ENCODE measurements at places on chromosomes 11 and 22.

DNA sequence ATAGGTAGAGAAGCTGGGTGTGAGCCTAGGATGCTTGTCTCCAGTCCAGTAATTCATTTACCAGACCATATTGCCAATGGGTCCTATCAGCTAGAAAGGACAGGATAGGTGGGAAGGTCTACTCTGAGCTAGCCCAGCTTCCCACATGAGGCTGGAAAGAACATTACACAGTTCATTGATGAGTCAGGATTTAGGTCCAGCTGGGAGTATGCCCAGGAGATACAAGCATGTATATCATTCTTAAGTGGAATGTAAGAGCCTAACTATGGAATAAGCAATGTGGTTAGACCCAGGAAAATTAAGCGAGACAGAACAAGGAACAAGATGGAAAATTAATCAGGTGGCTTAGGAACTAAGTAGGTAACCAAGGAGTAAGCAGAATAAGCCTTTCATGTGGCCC lies 59.0 kb upstream of the TBCEL start:
- no peak for DNase-seq

- DNase-seq, result peak; percentile 81
These were observed 3.0 kb downstream of the NCR3LG1 start for GRCh38 chr11:17354601-17354991.

- DNase-seq, result peak; percentile 62
These were observed 7.2 kb downstream of the POLD4 start for GRCh38 chr11:67345920-67346819.

- DNase-seq, result no peak
These were observed 26.3 kb downstream of the RPS6KA4 start for GRCh38 chr11:64384981-64385944.

GRCh38 chr11:120517390-120517761 lies 5.8 kb downstream of the GRIK4 start:
- no peak for DNase-seq

DNA sequence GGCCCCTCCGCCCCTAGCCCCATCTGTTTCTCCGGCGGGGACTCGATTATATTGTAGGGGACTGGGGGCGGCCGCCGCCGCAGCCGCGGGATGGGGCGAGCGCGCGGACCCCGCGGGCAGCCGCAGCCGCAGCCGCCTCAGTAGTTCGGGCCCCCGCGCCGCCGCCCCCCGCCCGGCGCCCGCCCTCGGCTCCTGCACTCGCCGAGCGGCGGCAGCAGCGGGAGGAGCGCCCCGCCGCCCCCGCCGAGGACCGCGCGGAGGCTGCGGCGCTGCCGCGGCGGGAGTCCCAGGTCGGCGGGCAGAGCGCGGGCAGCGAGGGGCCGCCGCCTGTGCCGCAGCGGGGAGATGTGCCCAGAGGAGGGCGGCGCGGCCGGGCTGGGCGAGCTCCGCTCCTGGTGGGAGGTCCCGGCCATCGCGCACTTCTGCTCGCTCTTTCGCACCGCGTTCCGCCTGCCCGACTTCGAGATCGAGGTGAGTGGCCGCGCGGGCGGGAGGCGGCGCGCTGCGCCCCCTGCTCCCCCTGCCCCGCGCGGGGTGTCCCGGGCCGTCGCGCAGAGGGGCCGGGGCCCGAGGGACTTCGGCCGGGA lies at the start of gene CECR2:
Gene CECR2, plus strand, starts transcription at position 22 of the 587 bp plus-strand sequence. Its CDS starts 324 bp downstream, at position 346.
- no peak for DNase-seq

DNA sequence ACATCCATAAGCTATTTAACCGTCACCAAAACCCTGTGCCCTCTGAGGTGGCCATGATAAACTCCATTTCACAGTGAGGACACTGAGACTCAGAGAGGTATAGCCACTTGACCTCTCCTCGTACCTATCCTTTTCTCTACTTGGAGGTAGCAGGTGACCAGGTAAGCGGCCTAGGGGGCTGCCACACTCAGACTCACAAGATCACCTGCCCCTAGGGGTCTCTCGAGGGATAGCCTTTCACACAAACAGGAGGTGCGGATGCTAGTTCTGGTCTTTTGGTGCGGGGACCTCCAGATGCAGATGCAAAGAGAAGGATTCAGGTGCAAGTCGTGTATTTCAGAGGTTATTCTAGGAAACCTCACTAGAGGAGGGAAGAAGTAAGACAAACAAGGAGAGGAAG lies 14.6 kb downstream of the MS4A18 start:
- DNase-seq, result no peak

- DNase-seq, result no peak
These were observed 507.6 kb downstream of the INSC start for GRCh38 chr11:15622231-15622890.

DNA sequence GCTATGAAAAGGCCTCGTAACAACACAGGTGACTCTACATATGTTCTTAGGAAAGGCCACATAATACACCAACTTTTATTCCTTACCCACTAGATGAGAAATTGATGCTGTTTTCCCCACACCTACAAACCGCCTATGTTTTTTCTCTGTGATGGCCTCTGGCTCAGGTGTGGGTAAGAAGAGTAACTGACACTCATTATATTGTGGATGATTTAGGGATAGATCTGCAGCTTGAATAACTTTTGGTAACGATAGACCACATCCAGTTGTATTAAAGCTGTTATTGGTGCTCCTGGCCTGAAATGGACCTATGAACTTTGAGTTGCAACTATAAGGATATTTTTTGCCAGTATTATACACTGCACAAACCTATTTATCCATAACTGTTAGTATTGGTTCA lies 3.6 kb downstream of the LDHA start:
- no peak for DNase-seq

DNA sequence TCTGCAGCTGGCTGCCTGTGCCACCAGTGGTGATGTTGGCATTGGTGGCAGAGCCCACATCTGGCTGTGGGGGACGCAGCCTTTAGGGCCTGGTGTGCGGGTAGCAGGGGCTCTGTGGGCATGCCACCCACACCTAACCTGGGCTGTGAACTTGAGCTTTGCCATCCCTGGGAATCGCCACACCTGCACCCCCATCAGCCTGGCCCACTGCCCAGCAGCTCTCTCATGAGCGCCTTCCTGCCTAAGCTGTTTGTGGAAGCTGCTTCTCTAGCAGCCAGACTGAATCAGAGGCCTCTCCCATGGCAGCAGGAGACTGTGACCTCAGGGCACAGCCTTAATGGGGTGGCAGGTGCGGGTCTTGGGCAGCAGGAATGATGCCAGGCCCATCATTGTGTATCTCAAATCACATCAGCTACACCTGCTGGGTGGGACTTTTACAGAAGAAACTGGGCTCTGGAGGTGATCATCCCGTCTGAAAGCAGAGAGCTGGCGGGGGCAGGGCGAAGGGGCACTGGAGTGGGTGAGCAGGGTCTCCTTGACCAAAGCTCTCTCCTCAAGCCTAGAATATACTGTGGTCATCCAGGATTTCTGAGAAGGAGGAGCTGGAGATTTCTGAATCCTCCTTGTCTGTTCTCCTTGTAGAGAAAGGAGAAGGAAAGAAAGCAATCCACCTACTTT lies 17.8 kb upstream of the CARS1 start:
- DNase-seq, result no peak

DNA sequence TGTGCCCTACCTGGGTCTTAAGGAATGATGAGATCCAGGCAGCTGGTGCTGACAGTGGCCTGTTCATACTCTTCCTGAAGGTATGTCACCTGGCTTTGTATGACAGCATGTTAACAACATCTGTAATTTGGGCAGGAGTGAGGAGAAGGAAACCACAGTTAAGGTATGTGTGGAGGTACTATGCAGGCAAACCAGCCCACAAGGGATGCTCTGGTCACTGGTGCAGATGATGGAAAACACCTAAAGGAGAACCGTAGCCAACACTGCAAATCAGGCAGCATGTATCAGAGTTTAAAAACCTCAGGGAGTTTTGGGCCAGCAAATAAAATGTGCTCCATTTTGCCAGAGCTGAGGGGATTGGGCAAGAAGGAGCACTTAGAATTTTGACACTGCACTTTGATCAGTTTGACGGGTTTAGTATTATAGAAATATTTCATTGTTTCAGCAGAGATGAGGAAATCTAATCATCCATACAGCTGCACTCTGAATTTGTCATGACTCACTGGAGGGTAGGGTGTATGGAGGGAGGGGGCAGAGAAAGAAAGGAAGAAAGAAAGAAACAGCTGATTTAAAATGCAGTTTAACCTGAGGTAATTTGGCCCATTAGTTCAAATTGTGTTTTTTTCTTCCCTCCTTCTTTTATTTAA lies 260.9 kb downstream of the KIRREL3 start:
- no peak for DNase-seq

GRCh38 chr11:121575250-121575962 lies 122.6 kb upstream of the SORL1-AS1 start:
- DNase-seq, result no peak

DNA sequence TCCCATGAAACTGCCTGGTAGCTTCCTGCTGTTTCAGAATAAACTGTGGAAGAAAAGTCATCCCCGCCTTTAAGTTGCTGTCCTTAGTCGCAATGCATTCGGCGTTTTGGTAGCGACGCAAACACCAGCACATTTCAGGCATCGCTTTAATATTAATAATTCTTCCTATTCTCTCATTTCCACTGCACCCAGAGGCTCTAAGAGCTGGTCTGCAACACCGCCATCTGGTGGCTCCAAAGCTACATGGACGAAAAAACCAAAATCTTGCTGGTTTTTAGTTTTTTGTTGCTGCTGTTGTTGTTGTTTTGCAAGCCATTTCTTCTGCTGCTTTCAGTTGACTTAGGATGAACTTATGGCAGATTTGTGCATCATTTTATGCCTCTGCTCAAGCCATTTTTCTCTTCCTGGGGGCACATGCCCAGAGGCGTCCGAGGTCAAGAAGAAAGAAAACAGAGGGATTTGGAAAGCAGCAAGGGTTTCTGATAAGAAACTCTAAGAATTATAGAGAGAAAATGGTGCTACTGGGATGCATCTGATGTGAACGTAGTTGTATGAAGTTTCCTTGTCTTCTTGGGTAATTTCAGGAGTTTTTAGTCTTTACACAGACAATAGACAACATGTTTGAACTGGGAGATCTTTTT lies 345.4 kb upstream of the KIRREL3 start:
- DNase-seq, result no peak

DNA sequence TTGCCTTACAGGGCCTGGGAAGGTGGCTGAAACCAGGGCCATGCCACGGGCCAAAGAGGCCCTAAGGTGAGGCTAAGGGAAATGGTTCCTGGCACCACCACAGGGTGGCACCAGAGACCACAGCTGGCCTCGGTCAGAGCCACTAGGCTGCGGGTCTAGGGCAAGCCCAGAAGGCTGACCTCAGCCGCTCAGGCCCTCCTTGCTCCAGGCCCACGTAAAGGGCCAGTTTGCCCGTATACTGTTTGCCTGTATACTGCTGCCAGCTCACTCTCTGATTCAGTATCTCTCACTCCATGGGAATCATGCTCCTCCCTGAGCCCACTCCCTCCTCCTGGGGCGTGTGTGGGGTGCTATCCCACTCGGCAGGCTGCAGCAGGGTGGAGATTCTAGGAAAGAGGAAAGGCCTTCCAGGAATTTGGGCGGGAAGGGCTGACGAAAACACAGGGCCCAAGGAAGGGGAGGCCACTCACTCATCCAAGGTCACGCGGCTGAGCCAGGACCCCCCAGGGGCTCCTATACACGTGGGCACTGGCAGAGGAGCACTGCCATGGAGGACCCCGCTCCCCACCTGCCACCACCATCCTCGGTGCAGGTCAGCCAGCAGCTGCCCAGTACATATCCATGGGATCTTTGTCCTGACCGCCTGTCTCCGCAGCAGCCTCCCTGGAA lies 62.4 kb downstream of the NECTIN1 start:
- peak; percentile 52 for DNase-seq

GRCh38 chr22:19984201-19984753 lies 32.3 kb downstream of the ARVCF start:
- DNase-seq, result no peak

GRCh38 chr22:36858966-36859365 lies 1.8 kb upstream of the NCF4 start:
- no peak for DNase-seq

- DNase-seq, result no peak
These were observed 32.7 kb upstream of the DDX10 start for GRCh38 chr11:108632041-108632704.

GRCh38 chr11:123107945-123108495 lies 46.1 kb upstream of the HSPA8 start:
- DNase-seq, result no peak

- no peak for DNase-seq
These were observed 695 bp downstream of the RCE1 start for GRCh38 chr11:66843776-66844495.

DNA sequence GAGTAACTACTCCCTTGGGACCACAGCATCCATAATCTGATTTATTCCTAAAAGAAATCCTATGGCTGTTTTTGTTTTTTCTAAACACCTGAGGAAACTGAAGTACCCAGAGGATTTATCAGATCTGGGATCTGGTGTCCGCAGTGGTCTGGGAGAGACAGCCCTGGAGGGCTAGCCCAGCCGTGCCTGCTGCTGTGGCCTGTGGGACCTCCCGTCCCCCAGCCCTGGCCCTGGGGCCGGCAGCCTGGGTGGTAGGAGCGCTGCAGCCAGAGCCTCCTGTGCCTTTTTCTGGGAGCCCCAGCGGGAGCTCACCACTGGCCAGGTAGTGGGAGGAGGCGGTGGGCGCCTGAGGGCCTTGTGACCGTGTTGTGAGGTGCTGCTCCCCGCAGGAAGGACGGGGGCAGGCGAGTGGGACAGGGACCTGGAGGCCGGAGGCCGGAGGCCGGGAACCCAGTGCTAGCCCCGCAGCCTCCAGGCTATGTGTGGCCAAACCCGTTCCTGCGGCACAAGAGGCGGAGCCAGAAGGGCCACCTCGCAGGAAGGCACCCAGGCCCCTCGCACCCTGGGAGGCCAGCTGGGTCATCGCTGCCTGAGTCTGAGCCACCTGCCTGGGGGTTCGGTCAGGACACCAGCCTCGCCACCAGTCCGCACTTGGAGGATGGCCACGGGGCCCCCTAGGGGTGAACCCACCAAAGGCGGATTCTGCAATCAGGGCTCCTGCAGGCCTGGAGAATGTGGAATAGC lies 18.2 kb upstream of the C11orf96 start:
- no peak for DNase-seq

DNA sequence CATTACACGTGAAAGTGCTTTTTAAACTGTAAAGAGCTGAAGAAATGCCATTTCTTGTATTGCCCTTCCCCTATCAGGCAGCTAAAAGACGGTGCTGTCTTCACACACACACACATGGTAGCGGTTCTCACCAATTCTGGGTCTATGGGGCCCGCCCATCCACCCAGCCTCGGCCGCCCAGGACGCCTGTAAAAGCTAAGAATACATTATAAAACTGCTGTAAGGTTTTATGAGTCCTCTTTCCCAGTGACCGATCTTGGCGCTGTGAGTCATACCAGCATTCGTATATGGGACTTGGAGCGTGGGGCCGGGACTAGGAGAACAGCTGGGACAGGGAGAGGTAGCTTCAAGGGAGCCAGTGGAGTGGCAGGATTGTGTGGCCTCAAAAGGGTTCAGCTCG lies 149.7 kb upstream of the CADM1 start:
- DNase-seq, result no peak

- no peak for DNase-seq
These were observed 87.8 kb downstream of the FBXO7 start for GRCh38 chr22:32562401-32562800.

GRCh38 chr11:119531056-119531455 lies 108.1 kb upstream of the THY1 start:
- no peak for DNase-seq

GRCh38 chr11:77236901-77237300 lies 64.6 kb downstream of the GDPD4 start:
- no peak for DNase-seq

GRCh38 chr22:34534101-34534500 lies 531.9 kb upstream of the ISX start:
- DNase-seq, result no peak
